ENCODE measurements at places on chromosomes 16 and 17.

DNA sequence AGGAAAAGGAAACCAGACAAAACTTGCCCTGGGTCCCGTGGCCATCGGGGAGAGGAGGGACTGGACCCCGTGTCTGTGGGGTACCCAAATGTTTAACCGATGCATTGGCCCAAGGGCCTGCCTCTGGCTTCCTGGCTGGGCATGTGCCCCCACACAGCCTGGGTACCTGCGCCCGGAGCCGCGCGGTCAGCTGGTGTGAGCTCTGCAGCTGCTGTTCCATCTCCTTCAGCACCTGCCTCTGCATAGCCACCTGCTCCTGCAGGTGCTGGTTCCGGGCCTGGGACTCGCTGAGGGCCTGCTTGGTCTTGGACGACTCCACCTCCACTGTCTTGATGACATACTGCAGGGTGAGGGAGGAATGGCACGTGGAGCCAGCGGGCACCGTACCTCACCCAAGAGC is 31.9 kb downstream of the KIFC3 start:
- no peak for DNase-seq

DNA sequence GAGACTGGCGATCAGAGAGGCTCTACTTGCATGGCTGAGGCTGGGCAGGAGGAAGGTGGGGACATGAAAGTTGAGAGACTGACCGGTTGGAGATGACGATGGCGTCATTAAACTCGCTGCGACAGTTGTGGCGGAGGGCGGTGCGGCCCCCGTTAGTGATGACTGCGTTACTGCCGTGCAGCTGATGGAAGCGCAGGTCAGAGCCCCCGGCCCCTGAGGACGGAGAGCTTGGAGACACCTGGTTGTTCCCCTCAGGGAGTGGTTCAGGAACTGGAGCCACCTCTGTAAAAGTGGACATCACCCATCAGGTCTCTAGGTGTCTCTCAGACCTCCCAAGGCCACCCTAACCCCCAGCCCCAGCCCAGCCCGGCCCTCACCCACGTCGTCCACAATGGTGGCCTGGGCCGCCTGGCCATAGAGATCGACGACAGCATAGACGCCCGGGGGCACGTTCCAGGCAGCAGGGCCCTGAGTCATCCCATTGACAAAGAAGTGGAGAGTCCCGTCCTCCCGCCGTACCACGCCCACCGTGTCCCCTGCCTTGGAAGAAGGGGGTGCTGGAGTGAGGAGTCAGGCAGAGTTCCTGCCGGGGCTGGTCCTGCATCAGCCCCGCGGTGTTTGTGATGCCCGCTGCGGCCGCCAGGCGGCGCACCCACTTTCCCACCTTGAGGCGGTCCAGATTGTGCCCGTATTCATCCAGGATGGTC is 5.3 kb downstream of the NEURL4 start:
- peak; percentile 38 for DNase-seq

- no peak for DNase-seq
Measured at GRCh38 chr17:77571155-77571981, 387.1 kb upstream of the TNRC6C start.

GRCh38 chr17:61254904-61255303 is 144.7 kb upstream of the TBX2 start:
- DNase-seq: no peak

DNA sequence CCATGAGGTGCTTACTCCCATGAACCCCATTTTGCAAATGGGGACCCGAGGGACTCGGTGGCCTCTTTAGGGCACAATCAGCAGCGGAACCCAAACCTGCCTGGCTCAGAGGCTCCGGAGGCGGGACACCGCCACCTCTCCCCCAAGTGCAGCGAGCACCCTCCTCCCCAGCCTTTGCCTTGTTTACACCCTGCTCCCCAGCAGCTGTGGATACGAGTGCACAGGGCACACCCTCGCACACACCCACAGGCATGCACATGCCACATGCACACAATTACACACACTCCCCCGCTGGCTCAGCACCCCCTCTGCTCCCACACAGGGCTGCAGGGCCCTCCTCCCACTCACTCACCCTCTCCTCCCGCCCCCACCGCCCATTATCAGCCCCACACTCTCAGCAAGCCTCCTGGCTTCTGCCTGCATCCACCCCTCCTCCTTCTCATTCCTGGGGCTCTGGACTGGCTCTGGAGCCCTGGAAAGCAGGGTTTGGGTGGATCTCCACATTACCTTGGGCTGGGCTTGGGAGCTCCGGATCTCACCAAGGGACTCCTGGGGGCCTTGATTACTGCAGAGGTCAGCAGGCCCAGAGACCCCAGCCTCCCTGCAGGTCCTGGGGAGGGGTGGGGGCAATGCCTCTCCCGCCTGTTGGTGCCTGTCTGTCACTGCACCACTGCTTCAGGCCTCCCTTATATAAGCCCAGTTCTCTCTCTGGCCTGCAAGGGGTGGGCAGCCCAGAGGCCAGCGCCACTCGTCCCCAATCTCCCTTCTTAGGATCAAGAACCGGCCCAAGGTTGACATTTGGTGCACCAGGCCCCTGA is 6.4 kb downstream of the PDK2 start:
- no peak for DNase-seq

- DNase-seq: no peak
Measured at GRCh38 chr17:72369366-72369765, 248.5 kb downstream of the SOX9 start.

DNA sequence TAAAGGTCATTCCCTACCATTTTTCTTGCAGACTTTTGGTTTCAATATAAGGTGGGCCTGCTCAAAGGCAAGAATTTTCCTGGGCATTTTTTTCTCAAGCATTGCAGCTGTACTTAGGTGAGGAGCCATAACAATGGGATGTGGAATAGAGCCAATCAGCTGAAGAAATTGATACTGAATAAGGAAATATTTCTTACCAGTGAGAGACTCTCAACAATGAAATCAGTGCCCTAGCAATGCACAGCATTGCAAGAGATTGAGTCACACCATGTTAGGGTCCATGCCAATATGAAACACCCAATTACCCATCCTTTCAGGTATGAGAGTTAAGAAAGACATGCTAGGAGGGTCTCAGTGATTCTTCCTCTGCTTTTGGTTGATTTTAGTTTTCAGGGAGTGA is 237.6 kb downstream of the SOX9 start:
- peak; percentile 73 for DNase-seq

GRCh38 chr17:76688165-76688622 is 22.6 kb downstream of the MXRA7 start:
- DNase-seq: no peak

GRCh38 chr16:30567160-30567990 is 4.1 kb downstream of the ZNF688 start:
- no peak for DNase-seq

- no peak for DNase-seq
Measured at GRCh38 chr16:4649744-4650442, 25.3 kb downstream of the MGRN1 start.

DNA sequence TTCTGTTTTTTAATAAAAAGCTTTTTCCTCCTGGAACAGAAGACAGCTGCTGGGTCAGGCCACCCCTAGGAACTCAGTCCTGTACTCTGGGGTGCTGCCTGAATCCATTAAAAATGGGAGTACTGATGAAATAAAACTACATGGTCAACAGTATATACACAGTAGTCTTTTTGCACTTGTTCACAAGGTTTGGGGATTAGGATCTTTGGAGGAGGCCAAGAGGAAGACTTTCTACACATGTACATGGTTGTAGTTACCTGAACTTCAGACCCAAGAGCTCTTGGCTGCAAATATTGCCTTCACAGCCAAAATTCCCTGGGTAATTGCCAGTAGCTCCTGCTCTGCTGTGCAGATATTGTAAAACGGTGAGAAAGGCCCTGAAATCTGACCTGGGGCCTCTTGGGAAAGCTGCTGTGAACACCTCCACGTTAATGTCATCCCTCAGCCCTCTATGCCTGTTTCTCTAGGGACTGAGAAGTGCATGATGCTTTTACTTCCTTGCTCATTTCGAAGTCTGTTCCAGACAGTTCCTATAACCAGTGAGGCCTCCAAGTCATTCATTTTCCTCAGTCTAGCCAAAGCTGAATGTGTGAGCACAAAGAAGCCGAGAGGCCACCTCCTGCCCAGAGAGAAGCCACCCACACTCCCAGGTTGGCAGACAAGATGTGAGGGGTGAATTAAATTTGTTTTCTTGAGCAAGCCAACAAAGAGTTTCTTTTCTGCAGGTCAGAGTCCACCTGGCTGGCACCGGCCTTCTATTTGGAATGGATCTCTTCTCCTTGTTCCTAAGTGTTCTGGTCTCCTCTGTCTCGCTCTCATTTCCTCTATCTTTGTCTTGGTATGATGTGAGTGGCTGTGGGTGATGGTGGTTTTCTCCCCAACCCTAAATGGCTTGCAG is 15.9 kb downstream of the ANKRD40 start:
- no peak for DNase-seq

- peak; percentile 70 for DNase-seq
Measured at GRCh38 chr16:87416826-87417527, 24.8 kb downstream of the MAP1LC3B start.

DNA sequence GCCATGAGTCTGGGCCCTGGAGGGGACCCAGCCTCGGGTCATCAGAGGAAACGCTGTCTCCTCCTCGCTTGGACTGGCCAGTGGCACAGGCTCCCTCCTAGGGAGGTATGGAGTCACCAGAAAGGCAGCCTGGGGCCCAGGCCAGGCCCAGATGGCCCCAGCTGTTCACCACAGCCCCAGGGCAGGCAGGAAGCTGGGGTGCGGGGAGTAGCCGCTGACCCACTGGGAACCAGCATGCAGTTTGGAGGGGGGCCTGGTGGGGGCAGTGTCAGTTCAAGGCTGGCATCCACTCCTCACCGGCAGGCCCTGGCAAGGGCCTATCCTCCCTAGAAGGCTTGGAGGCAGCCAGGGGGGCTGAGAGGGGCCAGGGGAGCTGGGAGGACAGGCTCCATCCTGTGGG is 48.8 kb downstream of the SDK2 start:
- DNase-seq: no peak

GRCh38 chr16:54236773-54237172 is 49.8 kb downstream of the IRX3 start:
- peak; percentile 15 for DNase-seq

GRCh38 chr16:88401604-88402246 is 19.0 kb downstream of the ZNF469 start:
- no peak for DNase-seq

- no peak for DNase-seq
Measured at GRCh38 chr16:84426804-84427203, 58.5 kb downstream of the ATP2C2 start.

DNA sequence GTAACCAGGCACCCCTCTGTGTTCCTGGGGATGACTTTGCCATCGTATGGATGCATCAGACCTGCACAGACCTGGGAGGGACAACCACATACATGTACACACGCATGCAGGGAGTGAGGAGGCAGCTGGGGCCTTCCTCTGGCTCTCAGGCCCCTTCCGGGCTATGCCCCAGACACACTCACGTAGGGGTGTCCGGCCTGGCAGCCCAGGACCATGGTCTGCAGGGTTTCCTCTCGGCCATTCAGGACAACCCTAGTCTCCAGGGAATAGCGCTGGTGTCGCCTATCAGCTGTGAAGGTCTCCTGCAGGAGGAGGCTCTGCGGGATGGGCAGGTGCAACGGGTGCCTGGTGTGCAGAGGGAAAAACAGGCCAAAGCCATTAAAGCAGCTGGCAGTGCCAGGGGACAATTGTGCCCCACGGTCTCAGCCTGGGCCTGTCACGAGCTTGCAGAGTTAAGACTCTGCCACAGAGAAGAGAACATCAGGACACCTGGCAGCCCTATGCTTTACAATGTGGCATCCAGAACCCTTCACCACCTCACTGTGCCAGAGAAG is 101.4 kb downstream of the RMI2 start:
- no peak for DNase-seq

GRCh38 chr16:49440156-49441065 is 66.8 kb downstream of the C16orf78 start:
- no peak for DNase-seq

DNA sequence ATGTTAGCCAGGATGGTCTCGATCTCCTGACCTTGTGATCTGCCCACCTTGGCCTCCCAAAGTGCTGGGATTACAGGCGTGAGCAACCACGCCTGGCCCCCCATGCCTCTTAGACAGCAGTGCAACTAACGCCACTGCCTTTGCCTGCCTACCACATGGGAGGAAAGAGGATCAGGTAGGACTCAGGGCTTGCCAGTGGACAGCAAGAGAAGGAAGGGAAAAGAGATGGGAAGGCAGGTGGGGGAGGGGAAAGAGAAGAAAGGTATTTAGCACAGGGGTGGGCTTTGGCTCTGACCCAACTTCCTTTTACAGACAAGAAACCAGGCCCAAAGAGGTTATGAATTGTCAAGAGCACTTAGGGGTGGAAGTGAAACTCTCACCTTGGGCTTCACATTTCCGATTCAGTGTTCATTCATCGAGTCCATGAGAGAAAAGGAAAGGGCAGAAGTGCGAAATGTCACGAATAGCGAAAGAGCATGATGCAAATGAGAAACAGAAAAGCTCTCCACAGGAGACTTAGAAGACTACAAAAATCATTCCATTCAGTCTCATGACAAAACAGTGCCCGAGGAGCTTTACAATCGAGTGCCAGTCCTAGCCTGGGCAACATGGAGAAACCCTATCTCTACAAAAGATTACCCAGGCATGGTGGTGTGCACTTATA is 36.4 kb downstream of the CDK5R1 start:
- no peak for DNase-seq

DNA sequence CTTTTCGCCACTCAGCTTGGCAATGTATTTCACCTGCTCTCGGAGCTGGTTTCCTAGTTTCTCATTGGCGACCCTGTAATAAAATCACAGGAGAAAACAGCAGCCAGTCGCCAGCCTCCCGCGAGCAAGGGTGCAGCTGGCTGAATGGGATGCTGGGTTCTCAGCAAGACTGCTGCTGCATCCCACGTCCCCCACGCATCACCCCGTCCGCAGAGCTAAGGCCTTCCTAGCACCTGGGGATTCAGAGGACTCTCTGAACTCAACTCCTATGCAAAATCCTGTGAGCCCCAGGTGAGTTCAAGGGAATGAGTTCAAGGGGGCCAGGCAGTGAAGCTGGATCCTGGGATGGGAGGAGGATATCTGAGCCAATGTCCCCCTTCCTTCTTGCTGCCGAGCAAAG is 29.3 kb downstream of the DHX38 start:
- no peak for DNase-seq

- no peak for DNase-seq
Measured at GRCh38 chr16:31141489-31142108, 6.1 kb upstream of the PRSS8 start.

DNA sequence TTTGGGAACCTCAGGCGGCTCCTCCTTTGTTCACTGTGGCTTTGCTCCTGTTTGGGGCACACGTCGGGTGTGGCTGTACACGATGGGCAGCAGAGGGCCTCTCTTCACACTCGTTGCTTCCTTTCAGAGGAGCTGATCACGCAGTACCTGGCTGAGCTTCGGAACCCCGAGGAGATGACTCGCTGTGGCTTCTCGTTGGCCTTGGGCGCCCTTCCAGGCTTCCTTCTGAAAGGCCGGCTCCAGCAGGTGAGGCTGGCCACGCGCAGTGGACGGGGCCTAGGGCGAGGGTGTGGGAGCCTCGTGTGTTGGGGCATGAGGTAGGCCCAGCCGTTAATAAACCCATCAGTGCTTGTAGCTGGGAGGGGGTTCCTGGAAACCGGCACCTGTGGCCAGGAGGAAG is 85.0 kb upstream of the ZNF750 start:
- no peak for DNase-seq

DNA sequence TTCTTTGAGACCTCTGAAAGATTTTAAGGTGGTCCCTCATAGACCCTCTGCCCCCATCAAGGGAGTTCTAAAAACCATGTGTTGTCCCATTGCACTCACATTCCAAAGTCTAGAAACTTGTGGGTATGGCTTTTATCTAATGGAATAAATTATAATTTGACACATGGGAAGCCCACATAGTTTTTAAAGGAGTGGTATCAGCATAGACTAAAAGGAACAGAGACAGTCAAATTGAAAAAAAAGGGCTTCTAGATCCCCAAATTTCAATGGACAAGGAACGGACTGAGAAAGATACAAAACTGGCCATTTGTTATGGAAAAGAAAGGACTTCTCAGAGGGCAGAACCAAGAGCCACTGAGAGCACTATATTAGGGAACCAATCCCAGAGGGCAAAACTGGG is 48.7 kb upstream of the ICAM2 start:
- DNase-seq: no peak
